CD4-positive, alpha-beta T cell treated with Interleukin-15 for 4 hours (primary cell): ENCODE measurements at places on chromosomes 12 and 14.
A peak's percentile ranks its signal among the peaks of the same experiment; 100 is the strongest.

DNA sequence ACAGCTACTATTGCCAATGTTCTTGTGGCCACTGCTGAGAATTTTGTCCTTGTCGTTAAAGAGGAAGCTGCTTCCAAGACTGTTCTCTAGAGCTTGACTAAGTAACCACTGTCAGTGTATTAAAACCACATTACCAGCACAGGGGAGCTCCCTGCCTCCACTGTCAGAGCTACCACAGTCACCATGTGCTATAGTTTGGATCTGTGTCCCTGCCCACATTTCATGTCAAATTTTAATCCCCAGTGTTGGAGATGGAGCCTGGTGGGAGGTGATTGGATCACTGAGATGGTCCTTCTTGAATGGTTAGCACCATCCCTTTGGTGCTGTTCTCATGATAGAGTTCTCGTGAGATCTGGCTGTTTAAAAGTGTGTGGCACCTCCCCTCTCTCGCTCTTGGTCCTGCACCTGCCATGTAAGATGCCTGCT, 23.2 kb upstream of the RAP1B start:
- DNase-seq: peak; percentile 39

DNA sequence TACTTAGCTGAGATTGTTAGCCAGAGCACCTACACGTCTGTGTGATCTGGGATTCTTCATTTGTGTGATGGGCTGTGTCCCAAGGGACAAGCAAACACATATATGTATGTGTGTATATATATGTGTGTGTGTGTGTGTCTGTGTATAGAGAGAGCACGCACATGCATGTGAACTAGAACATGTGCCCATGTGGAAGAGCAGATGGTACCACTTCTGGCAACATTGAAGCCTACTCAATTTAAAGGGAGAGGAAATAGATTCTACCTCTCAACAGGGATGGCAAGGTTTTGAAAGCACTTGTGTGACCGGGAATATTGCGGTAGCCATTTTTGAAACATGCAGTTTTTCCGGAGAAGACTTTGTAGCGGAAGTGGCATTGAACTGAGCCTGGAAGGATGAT, 1.4 kb downstream of the TOMM20L start:
- no peak for DNase-seq

DNA sequence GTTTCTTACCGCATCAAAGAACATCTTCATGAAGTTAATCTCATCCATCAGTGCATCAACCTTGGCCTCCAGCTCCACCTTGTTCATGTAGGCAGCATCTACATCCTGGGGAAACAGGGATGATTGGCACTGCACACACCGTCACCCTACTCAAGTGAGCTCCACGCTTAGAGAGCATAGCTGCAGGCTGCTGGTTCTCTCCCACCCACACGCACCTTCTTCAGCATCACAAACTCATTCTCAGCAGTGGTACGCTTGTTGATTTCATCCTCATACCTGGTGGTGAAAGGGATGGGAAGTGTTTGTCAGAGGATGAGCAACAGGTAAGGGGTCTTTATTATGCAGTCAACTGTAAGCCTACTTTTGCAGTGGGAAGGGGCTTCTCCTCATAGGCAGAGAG, 2.3 kb downstream of the KRT5 start:
- no peak for DNase-seq

GRCh38 chr12:54352891-54353874, 11.1 kb downstream of the GPR84 start:
- DNase-seq: no peak

DNA sequence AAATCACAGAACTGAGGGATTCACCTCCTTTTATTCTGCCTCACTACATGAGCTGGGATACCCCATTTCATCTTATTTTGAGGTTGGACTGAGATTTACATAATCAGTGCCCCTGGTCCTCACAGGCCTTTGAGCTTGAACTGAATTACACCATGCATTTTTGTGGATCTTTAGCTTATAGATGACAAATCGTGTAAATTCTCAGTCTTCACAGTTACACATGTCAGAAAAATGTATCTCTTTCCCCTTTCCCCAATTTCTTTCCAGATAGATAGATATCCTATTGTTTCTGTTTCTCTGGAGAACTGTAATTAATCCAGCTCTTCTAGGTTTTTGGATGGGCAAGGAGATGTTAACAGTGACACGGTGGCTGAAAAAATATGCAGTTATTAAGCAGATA, 1778.9 kb upstream of the SEL1L start:
- no peak for DNase-seq

GRCh38 chr14:35669782-35670181, 135.8 kb downstream of the INSM2 start:
- no peak for DNase-seq

DNA sequence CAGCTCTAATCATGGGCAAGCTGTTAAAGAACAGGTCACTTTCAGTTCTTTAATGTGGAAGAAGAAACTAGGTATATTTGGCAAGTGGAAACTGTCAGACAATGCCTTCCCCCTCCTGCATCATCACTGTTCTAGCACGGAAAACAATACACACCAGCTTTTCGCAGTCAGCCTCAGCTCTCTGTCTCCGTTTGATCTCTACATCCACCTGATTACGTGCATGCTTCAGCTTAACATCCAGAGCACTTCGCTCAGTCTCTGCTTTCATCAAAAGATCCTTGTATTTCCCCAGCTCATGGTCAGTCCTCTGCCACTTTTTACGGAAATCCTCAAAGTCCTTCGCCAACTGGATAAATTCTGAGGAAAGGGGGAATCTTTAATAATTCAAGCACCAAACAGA, 19.0 kb downstream of the RACGAP1 start:
- DNase-seq: no peak

DNA sequence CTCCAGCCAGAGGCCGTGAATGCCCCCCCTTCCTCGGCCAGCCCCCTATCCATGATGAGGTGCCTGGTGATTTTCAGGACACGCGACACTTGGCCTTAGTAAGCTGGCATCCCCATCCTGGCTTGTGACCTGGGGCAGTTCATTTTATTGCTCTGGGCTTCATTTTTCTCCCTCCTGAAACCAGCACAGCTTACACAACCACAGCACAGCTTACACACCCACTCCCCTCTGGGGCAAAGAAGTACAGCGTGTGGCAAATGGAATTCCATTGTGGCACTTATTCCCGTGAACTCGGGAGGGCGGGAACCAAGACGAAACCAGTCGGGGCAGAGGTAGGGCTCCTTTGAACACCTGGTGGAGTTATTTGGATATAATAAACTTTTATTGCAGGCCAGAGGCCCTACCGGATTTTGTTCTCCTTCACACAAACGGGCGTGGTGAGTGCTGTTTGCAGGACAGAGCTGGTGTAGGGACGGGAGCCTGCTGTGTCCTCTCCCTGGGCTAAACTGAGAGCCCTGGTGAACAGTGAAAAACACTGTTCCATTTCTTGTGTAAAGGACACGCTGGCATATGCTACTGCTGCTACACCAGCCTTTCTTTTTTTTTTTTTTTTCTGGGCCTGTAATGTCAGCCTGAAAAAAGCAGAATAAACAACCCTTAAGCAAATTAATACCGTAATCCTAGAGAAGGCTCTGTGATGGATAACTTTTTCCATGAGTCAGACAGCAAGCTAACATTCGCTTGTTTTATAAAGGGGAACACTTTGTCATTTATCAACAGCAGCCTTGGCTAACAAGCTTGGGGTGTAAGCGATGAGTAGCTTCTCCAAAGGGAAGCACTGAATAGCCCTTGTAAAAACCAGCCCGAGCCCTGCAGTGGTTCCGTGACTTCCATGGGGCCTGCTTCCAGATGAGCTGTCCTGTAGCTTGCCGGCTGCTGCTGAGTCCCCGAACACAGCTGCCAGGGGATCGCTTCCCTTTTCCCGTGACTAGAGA, 29.3 kb downstream of the CD9 start:
- no peak for DNase-seq

GRCh38 chr12:109753054-109753401, 39.4 kb downstream of the FAM222A start:
- DNase-seq: no peak

DNA sequence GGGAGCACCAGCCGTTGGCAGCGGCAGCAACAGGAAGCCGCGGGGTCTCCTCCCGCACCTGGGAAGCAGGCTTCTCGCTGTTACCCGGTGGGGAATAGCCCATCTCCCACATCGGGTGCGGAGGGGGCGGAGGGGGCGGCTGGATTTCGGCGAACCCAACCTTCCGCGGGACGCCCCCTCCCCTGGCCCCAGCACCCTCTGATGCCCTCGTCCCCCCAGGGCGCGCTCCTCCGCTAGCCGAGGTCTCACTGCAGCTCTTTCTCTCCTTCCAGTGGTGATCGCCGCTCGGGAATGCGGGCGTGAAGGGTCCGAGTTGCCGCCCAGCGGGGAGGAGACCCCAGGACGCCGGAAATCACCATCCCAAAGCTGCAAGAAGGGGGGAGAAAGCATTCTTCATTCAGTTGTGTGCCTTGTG, 303 bp downstream of the SAMD4A start:
- no peak for DNase-seq

DNA sequence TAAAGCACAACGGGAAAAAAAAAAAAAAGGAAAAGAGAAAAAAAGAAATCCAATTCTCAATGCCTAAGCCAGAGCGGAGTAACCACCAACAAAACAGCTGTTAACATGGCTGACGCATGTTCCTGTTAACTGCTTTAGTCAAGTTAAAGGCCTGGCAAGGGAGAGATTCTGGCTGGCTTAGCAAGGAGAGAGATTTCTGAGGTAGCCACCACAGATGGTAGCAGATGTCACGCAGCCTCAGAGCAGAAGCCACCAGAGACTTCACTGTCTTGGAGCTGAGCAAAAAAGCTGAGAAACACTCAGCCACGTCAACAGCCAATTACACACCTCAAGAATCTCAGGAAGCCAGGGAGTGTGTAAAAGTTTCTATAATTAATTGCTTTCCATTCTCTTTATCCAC, 87.1 kb downstream of the TMCC3 start:
- DNase-seq: no peak

- no peak for DNase-seq
These were observed 5.9 kb upstream of the PKP2 start for GRCh38 chr12:32902287-32902997.

DNA sequence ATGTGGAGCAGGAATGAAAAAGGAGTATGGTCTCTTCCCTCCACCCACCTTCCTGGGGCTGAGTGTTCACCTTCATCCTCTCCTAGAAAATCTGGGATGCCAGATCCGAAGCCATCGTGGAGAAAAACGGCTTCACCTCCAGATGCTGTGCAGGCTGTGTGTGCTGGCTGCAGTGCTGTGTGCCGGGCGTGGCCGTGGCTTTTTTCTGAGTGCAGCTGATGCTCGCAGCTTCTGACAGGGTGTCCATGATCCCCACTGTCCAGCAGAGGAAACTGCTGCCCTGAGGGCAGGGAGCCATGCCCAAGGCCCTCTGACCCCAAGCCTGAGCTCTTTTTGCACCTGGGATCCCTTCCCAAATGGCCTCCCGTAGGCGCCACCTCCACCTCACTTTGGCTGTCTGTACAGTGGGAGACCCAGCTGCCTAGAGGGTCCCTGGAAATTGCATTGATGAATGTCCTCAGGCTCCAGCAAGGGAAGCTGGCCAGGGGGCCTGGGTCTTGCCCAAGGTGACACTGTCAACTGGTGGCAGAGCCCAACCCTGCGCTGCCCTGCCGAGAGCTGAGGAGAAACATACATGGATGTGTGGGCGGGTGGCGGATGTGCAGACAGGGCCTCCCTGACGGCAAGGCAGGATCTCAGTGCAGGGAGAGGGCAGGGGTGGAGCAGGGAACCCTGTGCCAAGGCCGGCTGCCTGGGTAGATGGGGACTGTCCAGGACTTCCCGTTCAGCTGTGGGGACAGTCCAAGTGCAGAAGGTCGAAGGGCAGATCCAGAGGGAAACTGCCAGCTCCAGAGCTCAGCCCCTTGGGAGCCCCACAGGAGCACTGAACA, 53.3 kb downstream of the BEGAIN start:
- DNase-seq: no peak

GRCh38 chr12:56991319-56992246, 14.8 kb downstream of the ZBTB39 start:
- DNase-seq: no peak

DNA sequence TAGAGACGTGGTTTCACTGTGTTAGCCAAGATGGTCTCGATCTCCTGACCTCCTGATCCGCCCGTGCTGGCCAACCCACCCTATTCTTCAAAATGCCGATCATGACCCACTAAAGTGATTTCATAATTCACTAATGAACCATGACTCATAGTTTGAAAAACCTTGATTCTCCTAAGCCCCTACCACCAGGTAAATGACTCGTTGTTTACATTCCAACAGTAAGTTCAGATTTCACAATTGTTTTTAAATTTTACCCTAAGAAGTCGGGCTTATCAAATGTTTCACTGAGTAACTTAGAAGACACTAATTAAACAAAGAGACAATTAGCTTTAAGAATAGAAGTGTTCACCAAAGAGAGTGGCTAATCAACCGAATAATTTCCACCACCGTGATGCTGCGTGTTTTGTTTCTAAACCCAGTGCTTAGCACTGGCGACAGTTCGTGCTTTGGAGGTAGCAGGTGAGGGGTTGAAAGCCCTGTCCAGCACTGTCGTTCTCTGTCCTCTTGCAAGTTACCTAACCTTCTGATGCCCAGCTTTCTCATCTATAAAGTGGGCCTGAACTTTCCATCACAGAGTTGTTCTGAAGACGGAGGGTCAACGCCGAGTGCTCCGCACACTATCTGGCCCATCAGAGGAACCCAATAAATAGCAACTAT, 136.5 kb downstream of the NTF3 start:
- no peak for DNase-seq

DNA sequence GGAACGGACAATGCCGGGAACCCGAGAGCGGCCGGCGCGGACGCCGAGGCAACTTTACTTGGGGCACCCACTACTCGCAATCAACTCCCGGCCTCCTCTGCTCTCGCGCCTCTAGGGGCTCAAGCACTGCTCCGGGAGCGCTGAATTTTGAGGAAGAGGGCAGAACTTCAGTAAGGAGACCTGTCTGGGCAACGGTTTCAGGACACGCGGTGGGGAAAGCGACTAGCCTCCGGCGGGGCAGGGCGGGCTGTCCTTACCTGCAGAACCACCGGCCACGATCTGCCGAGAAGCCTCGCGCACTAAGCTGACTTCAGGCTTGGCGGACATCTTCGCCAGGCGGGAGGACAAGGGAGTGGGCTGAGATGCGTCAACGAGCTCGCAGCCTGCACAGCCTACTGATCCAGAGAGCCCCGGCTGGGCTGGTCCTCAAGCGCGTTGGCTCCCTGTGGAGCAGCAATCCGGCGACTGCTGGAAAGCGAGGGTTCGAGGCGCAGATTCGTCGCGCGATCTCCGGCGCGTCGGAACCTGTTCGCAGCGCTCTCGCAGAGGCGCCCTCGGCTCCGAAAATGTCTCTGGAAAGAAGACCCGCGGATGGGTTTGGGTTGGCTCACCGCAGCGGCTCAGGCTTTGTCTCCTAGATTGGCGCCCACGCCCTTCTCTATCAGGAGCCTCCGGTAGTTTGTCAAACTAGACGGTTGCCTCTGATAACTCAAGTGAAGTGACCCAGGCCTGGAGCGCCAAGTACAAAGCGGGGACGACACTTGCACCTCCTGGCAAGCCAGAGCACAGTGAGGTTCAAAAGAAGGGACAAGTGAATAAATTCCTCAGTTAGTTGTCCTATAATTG, at the start of gene SLC25A21:
TSS of gene SLC25A21 (minus strand) at position 583 of the 846 bp plus-strand sequence.
- no peak for DNase-seq

DNA sequence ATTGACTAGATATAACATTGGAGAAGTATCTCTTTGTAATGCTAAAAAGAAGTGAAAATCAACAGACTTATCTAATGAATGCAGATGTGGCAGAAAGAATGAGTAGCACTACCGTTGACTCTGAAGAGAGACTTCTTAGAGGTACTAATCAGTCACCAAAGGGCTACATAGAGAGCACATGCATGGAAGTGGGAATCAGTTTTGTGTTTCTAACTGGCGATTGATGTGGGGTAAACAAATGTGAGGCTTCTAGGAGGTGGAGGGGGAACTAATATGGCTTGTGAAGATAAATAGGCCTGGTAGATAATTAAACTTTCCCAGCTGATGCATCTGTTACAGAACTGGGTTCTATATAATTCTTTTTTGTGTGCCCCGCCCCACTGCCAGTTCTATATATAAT, 10.5 kb downstream of the COCH start:
- DNase-seq: no peak

GRCh38 chr14:67998834-67999233, 179.3 kb downstream of the RAD51B start:
- no peak for DNase-seq
